ENCODE measurements at places on chromosomes 16 and 17.
A peak's percentile ranks its signal among the peaks of the same experiment; 100 is the strongest.

GRCh38 chr16:35533683-35534082 lies 2074.3 kb downstream of the TP53TG3F start:
- no peak for DNase-seq

DNA sequence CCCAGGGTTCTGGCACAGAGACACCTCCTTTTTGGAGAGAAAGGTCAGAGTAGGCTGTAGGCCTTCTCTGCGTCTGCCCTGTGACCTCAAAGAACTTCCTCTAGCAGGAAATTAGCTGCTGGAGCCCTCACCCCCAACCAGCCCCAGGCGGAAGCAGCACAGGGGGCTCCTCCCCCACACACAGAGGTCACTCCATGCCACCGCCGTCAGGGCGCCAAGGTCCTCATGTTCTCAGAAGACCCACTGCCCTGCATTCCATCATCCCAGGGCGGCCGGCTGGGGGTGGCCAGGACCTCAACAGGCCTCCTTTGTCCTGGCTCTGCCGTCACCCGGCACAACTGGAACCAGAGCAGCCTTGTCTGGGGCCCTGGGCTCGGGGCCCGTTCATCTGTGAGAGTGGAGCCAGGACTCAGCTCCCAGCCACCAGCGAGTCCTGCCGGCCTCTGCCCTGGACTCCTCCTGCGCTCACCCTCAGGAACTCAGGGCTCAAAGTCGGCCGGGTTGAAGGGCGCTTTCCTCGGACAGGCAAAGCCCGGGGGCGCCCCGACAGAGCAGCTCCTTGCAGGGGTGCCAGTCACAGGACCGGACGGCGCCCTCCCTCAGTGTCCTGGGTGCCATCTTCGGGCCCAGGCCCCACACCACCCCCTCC lies 1.2 kb downstream of the TMC6 start:
- DNase-seq: no peak

GRCh38 chr16:68737046-68737729 lies at the start of gene CDH1:
TSS of gene CDH1 (plus strand) at chr16:68737292. CDS start at chr16:68737416, 124 bp downstream.
- DNase-seq: no peak

- peak; percentile 65 for DNase-seq
Observed at GRCh38 chr16:68040506-68041288, 17.6 kb downstream of the DUS2 start.

DNA sequence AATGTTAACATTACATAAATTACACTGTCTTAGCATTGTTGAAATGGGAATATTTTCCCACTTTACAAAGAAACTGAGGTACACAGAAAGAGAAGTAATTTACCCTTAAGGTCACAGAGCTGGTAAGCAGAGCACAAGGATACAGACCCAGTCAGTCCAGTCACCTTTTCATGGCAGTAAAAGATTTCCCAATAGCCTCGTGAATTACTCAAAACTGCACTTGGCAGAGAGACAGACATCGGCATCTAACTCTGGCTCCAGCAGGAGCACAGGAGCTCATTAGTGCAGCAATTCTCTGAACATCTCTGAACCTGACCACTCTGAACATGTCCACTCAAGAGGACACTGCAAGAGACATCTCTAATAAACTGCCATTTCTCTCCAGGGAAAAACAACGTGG lies 3.1 kb downstream of the TEX2 start:
- DNase-seq: no peak

- DNase-seq: no peak
Observed at GRCh38 chr16:2025878-2026460, 733 bp upstream of the NHERF2 start.

DNA sequence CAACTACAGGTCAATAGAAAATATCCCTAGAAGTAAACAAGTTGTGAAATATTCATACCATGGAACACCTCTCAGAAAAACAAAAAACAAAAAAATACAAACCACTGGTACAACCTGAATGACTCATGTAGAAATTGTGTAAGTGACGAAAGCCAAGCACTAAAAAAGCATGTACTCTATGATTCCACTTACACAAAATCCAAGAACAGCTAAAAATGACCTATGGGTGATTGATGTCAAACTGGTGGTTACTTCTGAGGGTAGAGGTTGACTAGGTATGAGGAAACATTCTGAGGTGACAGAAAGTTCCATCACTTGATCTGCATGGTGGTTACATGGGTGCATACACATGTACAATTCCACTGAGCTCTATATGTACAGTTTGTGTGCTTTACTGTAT lies 31.1 kb downstream of the DHRS7C start:
- no peak for DNase-seq

GRCh38 chr17:7586673-7587419 lies 3.0 kb downstream of the SOX15 start:
- DNase-seq: no peak

DNA sequence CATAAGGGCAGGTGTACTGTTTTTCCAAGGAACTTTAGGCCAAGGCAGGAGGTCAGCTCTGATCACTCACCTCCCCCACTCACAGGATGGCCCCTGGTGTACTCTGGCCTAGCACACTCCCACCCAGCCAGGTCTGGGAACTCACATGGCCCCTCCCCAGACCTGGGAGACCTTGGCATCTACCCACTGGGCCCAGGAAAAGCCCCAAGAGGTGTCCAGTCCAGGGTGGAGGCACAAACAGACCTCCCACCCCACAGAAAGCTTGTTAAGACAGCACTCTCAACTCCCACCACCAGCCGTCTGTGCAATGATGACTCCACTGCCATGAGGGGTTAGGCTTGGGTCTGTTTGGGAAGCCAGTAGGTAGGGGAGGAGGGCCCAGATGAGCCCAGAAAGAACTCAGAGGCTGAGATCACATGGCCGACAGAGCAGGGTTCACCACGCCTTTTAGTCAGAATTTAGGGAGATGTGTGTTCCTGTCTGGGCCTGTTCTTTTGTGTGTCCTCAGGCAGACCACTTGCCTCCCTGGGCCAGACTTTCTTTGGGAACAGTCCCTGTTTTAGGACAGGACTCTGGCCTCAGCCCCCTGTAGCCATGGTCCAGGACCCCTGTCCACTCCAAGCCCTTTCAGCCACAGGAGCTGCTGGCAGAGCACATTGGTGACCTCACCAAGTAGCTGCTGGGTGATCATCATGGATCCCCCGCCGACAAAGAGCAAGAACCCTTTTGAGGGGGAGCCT lies 12.1 kb upstream of the CBFB start:
- no peak for DNase-seq

GRCh38 chr17:54935471-54935870 lies 33.0 kb downstream of the COX11 start:
- DNase-seq: no peak

DNA sequence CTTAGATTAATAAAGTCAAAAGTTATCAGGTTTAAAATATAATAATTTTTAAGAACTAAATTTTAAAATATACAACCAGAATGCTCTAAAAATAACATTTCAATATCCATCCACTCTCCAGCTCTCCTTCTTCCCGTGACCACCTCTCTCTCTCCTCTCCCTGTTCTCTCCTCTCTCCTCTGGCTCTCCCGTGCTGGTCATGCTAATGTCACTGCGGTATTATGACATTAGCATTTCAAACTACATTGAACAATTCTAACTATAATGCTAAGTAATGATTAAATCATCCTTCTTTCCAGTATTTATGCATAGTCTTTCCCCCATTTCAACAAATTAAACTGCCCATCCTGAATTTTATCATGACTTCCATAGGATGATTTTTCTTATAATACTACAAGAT lies 154.7 kb downstream of the CEP112 start:
- no peak for DNase-seq

DNA sequence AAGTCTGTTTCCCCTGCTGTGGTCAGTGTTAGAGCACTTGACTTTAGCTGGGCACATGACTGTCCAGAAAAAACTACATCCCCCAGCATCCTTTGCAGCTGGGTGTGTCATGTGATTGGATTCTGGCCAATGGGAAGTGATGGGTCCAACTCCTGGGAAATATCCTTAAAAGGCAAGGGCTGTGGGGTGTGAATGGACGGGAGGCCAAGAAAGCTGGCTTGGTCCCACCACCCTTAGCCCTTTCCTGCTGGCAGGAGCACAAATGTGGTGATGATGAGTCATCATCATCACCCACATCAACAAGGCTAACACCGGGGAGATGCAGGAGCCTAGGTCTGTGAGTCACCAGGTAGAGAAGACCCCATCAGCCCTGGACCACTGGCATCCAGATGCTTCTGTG lies 341.7 kb downstream of the C16orf95 start:
- DNase-seq: peak; percentile 97

GRCh38 chr17:5580969-5581368 lies 3.3 kb downstream of the NLRP1 start:
- DNase-seq: no peak

GRCh38 chr17:47663912-47664623 lies 14.3 kb downstream of the KPNB1 start:
- peak; percentile 54 for DNase-seq

- no peak for DNase-seq
Observed at GRCh38 chr17:29640981-29641642, 18.4 kb upstream of the CORO6 start.

DNA sequence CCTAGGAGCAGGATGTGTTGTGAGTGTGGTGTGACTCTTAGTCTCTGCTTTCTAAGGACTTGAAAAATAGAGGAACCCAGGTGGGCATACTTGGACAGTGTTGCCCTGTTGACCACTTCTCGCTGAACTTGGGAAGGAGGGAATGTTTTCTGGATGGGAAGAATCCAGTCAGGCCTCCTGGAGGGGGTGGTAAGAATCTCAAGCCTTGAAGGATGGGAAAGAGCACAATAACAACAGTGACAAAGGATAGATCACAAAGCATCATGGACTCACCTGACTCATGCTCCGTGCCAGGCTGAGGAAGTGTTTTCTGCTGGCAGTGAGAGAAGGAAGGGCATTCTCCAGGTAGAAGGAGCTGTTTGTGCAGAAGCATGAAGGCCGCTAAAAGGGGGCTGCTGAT lies 8.4 kb downstream of the KAT8 start:
- DNase-seq: no peak

DNA sequence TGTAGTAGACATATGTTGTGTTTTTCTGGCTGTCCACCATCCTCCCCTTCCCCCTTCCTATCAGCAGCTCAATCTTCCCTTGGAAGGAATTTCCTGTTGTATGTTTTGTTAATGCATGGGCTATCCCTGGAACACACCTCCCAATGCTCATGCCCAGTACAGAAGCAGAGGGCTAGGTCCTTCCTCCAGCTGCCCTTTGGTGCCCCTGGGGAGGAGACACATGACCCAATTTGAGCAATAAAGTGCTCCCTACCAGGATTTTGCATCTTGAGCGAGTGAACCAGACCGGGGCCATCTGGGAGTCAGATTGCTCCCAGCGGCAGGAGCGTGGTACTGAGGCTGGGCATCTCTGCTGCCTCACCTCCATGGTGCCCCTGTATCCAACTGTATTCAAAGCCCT lies 141.5 kb upstream of the MED13 start:
- DNase-seq: no peak

GRCh38 chr17:30969989-30970830 lies 629 bp upstream of the RNF135 start:
- no peak for DNase-seq

GRCh38 chr16:86858501-86858900 lies 280.2 kb downstream of the FOXL1 start:
- DNase-seq: no peak

DNA sequence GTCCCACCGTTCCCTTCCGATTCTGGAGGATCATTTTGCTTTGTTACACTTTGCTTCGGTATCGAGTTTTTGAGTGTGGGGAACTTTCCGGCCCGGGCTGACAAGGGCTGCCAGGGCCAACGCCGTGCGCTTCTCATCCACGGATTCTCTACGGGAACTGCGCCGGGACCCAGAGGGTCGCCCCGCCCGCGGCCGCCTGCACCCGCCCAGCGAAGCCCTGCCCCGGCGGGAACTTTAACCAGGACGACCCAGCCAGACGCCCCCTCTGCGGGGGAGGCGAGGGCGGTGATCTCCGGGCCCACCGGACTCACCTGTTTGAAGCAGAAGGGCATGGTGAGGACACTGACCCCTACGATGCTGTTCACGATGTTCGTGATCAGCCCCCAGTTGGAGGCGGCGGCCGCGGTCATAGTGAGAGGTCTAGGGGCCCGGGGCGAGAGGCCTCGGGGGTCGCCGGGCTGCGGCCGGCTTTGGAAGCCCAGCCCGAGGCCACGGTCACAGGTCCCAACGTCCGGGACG lies 536 bp downstream of the SLC38A10 start:
- no peak for DNase-seq

DNA sequence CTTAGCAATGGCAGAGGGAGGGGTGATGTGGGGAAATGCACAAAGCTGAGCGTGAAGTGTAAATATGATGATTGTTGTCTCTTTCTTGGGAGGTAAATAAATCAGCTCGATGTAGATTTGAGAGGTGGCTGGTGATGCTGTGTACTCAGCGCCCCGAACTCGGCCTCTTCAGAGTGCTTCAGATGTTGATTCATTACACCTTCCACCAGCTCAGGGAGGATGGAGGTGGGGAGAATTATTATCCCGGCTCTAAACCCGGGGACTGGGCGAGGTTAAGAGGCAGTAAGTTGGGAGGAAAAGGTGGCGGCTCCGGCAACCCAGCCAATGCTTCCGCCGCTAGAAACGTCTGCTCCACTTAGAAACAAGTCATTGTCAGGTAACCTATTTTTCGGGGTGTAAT lies 86.5 kb downstream of the RPA1 start:
- no peak for DNase-seq

- DNase-seq: peak; percentile 82
Observed at GRCh38 chr17:72342627-72343527, 222.1 kb downstream of the SOX9 start.

GRCh38 chr16:70682239-70683145 lies 3.4 kb downstream of the MTSS2 start:
- DNase-seq: no peak

DNA sequence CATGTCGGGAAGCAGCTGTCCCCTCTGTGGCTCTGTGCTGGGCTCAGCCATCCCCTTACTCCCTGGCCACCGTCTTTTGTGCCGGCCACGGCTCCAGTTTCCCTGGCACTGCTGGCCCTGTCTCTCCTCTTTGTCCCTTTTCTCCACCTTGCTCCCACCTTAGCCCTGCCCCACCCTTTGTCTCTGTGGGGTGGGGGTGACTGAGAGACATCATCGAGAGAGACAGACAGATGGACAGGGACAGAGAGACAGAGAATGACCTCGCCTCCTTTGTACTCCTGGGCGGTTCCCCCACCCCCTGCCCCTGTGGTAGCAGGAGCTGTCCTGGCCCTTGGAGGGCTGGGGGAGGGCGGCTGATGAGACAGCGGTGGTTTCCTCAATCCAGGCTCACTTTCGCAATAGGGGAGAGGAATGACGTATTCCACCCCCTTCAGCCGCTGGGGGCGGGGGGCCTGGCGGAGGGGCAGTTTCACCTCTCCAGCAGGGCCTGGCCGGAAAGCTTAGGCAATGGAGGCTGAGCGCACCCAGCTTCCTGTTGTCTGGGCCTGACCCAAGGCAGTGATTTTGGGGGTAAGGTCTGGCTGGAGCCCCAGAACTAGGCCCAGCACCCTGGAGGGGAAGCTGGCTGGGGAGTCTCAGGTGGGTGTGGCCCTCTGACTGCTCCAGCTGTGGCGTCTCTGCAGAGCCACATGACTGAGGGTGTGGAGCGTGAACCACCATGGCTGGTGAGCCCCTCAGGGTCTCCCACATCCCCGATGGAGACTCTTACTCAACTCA lies 7.3 kb downstream of the FMNL1 start:
- peak; percentile 54 for DNase-seq

- no peak for DNase-seq
Observed at GRCh38 chr17:2347805-2348685, 10.7 kb downstream of the SGSM2 start.

All from RCC 7860 (cell line).